ENCODE measurements at places on chromosomes 7 and 10.

DNA sequence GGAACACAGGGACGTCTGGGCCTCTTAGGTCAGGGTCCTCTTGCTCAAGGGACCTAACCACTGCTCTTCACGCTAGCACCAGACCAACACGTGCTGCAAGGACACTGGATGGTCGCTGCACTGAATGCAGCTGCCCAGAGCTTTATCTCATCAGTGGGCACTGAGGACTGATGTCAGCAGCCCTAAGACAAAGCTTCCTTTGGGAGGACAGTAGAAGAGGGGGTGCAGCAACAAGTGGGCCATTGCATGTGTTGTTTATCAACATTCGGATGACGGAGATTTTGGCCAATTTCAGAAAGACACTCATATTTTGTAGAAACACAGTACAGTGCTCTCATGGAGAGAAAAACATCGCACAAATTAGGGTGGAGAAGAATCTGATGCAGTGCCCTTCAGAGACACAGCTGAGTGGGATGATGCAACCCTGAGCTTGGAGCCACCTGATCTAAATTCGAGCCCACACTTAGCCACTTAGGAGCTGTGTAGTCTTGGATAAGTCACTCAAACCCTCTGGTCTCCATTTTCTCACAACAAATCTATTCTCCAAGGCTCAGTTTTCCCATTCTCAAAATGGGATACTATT, 1.7 kb downstream of the OPALIN start:
- H3K36me3 ChIP-seq = no peaks in the 10 kb centered on the region
- no peak overlapping the region for H3K27ac ChIP-seq
- H3K4me1 ChIP-seq = no peaks in the 10 kb centered on the region
- no peak for DNase-seq
- H3K27me3 ChIP-seq = peaks cover 9% of the 10 kb centered on the region

DNA sequence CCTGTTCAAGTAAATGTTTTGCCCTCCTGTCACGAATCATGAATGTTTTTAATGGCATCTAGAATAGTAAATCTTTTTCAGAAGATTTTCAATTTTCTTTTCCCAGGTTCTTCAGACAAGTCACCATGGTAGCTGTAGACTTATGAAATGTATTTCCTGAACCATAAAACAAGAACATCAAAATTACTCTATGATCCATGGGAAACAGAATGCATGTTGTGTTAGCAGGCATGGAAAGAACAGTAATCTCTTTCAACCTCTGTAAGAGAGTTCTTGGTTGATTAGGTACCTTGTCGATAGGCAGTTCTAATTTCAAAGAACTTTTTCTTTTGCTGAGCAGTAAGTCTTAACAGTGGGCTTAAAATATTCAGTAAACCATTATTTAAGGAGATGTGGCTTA, 17.6 kb downstream of the AKR1C1 start:
- no peak overlapping the region for H3K27ac ChIP-seq
- H3K4me3 ChIP-seq = no peak overlapping the region
- H3K4me1 ChIP-seq = peaks cover 10% of the 10 kb centered on the region
- H3K36me3 ChIP-seq = no peaks in the 10 kb centered on the region
- DNase-seq = no peak

DNA sequence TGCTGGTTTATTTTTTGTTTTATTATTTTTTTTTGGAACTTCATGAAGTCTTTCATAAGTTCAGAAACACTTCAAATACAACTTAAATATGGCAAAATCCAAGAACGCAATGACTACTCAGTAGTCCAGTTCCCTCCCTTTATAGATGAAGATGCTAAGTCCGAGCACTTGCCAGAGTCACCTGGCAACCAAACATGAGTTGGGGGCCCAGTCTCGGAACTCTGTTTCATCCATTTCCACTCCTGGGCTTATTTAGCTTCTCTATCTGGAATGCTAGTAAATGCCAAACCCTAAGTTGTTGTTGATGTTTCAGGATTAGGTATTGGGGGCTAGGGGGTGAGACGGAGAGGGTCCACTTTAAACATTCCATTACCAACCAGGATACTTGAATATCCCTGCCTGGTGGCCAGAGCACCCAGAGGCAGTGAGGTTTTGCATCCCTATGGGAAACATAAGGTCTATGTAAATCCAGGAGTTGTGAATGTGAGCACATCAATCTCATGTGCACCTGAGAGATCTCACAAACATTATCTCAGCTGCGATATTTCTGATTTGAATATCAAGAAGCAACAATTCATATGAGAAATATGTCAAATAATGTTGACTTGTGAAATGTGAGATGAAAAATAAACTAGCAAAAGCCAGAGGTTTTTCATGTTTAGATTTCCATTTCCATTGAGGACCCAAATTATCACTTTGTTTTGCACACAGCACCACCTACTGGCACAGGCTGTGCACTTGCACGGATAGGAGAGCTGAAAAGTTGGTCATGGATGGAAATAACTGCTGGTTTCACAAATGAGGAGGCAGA, 129.3 kb downstream of the PKD1L1 start:
- H3K27ac ChIP-seq = no peak overlapping the region
- H3K36me3 ChIP-seq = no peaks in the 10 kb centered on the region
- no peaks in the 10 kb centered on the region for H3K4me1 ChIP-seq
- peak; percentile 72 for DNase-seq
- no peaks in the 10 kb centered on the region for H3K27me3 ChIP-seq
- no peak overlapping the region for H3K4me3 ChIP-seq

DNA sequence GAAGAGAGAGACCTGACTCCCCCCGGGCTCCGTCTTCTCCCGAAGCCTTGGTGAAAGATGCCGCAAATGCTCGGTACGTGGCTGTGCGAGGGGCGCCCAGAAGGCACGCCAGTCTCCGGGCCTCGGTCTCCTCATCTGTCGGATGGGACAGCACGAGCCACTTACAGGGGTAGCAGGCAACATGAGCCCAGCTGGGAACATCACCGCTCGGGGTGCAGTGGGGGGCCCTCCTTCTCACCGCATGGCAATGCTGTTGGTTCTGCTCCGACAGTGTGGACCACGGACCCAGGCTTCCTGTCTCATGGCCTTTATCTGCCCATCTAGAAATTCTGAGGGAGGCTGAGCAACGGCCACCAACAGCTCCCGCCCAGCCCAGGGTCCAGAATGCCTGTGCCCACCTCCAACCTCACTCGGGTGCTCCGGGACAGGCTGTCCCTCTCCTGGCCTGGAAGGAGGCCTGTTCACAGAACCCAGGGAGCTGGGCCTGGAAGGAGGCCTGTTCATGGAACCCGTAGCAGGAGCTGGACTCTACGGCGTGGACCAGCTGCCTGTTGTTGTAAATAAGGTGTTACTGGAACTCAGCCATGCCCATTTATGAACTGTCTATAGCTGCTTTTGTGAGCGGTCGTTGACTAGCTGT, 15.8 kb downstream of the ADAP1 start:
- peak; percentile 51 for DNase-seq
- H3K27me3 ChIP-seq = no peaks in the 10 kb centered on the region
- no peaks in the 10 kb centered on the region for H3K36me3 ChIP-seq
- no peak overlapping the region for H3K4me3 ChIP-seq

DNA sequence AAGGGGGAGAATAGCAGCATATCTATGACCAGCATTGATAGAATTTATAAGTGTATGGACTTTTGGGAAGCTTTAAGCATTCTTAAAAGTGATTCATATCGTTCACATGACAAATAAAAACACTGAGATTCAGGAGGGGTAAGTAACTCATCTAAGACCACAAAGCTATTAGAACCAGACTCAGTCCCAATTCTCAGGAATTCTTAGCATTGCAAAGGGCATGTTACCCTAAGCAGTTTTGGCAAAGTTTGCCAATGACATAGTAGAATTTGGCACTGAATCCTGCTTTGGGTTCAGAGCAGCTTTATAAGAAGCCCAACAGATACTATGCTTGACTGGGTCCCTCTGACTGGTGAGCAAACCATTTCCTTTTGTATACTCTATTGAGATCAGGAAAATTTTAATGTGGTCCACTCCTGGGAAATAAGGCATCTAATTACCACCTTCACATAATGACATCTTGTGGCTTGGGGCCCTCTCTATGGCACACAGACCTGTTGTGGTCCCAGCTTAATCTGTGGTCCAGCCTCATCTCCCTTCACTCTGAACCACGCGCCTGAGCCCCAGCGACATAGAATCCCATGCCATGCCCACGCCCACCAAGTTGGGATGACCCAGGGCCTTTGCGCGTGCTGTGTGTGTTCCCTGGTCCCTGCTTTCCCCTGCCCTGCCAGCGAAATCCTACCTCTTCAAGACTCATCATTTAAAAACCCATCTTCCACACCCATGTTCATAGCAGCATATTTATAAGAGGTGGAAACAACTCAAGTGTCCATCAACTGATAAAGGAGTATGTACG, 37.5 kb upstream of the DOCK1 start:
- H3K27ac ChIP-seq = no peak overlapping the region
- H3K4me3 ChIP-seq = no peak overlapping the region
- H3K4me1 ChIP-seq = no peaks in the 10 kb centered on the region
- no peak for DNase-seq

DNA sequence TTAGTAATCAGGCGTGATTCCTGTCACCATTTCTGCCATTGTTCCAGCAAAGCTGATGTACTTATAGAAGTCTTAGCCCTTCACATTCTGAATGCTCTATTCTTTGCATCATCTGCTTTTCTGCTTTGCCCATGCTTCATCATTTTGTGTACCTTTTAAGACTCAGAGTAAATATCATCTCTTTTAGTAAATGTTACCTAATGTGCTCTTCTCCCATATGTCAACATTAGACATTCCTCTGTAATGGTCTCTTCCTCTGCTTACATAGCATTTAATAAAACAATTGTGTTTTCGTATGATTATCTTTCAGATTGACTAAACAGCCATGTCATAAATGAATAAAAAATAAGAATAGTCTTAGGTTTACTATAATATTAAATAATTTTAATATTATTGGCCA, 719.6 kb upstream of the GRM3 start:
- no peak overlapping the region for H3K27ac ChIP-seq
- no peaks in the 10 kb centered on the region for H3K27me3 ChIP-seq
- H3K36me3 ChIP-seq = no peaks in the 10 kb centered on the region
- no peak overlapping the region for H3K4me3 ChIP-seq

GRCh38 chr7:1695800-1696454, 25.9 kb downstream of the ELFN1 start:
- H3K36me3 ChIP-seq = no peaks in the 10 kb centered on the region
- no peak overlapping the region for H3K4me3 ChIP-seq
- no peak overlapping the region for H3K27ac ChIP-seq
- no peaks in the 10 kb centered on the region for H3K4me1 ChIP-seq
- DNase-seq = peak; percentile 53
- H3K27me3 ChIP-seq = peaks cover 4% of the 10 kb centered on the region

GRCh38 chr7:121330053-121330833, 1.4 kb downstream of the WNT16 start:
- H3K27ac ChIP-seq = no peak overlapping the region
- H3K27me3 ChIP-seq = peaks cover 81% of the 10 kb centered on the region
- peak overlapping the region; percentile 30 for H3K4me3 ChIP-seq
- no peaks in the 10 kb centered on the region for H3K36me3 ChIP-seq

DNA sequence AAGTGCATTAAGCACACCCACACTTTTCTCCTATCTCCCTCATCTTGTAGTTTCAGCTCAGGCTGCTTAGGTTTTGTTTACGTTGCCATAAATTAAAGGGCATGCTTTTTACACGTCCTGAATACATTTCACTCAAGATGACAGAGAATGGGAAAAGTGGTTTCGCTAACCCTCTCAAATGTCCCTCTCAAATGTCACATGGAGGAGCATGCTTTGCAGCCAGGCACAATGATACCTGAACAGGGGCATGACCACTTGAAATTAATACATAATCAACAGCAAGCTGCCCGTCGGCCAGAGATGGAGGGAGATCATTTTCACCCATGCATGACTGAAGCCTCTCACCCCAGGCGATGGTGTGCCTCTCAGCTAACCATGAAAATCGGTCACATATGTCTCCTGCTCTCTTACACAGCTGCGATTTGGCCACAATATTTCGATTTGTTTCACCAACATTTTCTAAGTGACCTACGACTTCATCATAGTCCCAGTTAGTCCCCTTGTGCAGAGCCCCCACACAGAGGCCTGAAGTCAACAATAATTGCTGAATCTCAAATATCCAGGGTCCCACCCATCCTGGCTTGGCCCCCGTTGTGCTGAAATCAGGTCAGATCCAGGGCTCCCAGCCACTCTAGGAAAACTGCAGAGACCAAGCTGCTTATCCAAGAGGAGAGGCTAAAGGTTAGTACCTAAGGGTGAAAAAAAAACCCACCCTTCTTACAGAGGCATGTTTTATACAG, 373.9 kb upstream of the NFE2L3 start:
- H3K27ac ChIP-seq = no peak overlapping the region
- no peak for DNase-seq
- H3K36me3 ChIP-seq = no peaks in the 10 kb centered on the region
- H3K4me3 ChIP-seq = no peak overlapping the region

- no peaks in the 10 kb centered on the region for H3K4me1 ChIP-seq
- no peak for DNase-seq
- no peaks in the 10 kb centered on the region for H3K36me3 ChIP-seq
- H3K4me3 ChIP-seq = no peak overlapping the region
- H3K27ac ChIP-seq = no peak overlapping the region
Observed at GRCh38 chr10:1648648-1649047, 88.7 kb downstream of the ADARB2 start.

- H3K27ac ChIP-seq = no peak overlapping the region
- no peak overlapping the region for H3K4me3 ChIP-seq
- H3K4me1 ChIP-seq = peaks cover 12% of the 10 kb centered on the region
- H3K27me3 ChIP-seq = no peaks in the 10 kb centered on the region
- H3K36me3 ChIP-seq = peaks cover 16% of the 10 kb centered on the region
Observed at GRCh38 chr7:728602-729001, 1.5 kb upstream of the PRKAR1B start.

DNA sequence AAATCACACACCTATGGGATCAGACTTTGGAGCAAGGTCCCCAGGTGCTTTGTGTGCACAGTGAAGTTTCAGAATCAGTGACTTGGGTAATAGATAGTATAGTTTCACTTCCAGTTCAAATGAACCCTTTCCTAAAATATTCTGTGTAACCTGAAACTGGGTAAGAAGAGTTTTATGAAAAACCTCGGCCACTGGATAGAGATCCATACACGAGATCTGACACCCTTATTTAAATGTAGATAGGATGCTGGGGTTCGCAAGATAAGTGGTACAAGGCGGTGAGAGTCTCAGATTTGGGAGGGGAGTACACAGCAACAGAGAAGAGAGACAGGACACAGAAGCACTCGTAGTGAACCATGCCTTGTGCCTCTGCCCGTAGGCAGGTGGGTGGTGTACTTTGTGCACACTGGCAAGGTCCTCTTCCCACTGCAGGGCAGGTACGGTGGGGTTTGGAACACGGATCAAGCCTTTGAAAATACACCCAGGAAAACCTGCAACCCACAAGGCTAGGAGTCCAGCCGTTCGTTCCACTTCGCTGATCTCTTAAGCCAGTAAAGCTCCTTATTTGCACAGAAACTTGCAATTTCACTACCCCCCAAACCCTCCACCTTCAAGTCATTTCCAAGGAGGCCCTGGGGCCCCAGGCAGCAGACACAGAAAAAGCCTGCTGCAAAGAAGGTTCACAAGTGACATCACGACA, 162.8 kb downstream of the USP6NL start:
- no peaks in the 10 kb centered on the region for H3K4me1 ChIP-seq
- no peak overlapping the region for H3K27ac ChIP-seq
- no peak for DNase-seq
